ENCODE measurements at places on chromosomes 1 and 21.

- DNase-seq: no peak
Measured at GRCh38 chr1:77803371-77803770, 23.9 kb downstream of the MIGA1 start.

GRCh38 chr1:204147406-204148383, 4.1 kb downstream of the ETNK2 start:
- no peak for DNase-seq

- peak; percentile 59 for DNase-seq
Measured at GRCh38 chr1:200376528-200376927, 33.3 kb downstream of the ZNF281 start.

GRCh38 chr1:31552489-31552888, 23.8 kb upstream of the TINAGL1 start:
- DNase-seq: no peak

GRCh38 chr1:235277709-235278108, 50.3 kb downstream of the ARID4B start:
- no peak for DNase-seq

GRCh38 chr1:63935553-63935952, 161.7 kb downstream of the ROR1 start:
- no peak for DNase-seq

GRCh38 chr1:60833173-60833572, 249.2 kb upstream of the NFIA start:
- DNase-seq: no peak

DNA sequence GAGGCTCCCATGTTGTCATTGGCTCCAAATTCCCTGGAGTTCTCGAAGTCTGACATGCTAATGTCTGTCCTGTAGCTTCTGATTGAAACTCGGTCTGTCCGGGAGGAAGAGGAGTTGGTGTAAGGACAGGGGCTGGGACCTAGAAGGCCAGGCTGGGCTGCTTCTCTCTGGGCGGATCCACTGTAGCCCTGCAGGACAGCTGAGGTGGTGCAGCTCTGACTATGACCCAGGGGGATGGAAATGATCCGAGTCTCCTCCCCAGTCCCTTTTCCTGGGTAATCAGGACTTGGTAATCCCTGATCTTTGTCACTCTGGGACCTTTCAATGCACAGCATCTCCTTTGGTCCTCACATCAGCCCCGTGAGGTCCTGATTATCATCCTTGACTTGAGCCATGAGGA, 10.0 kb upstream of the FCMR start:
- no peak for DNase-seq

DNA sequence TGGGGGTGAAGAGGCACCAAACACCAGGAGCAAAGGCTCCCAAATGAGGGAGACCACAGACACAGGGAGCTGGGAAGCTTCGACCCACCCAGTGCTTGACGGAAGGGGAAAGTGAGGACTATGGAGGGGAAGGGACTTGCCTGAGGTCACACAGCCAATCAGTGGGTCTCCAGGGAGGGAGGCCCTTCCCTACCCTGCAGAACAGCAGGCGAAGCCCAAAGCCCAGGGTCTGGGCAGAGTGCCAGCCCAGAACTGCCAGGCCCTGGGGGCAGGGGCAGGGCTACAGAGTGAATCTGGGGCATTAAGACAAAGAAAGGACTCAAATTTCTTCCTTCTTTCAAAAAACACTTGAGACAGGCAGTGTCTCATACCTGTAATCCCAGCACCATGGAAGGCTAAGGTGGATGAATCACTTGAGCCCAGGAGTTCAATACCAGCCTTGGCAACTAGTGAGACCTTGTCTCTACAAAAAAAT, 45.5 kb upstream of the ECE1 start:
- DNase-seq: peak; percentile 51

DNA sequence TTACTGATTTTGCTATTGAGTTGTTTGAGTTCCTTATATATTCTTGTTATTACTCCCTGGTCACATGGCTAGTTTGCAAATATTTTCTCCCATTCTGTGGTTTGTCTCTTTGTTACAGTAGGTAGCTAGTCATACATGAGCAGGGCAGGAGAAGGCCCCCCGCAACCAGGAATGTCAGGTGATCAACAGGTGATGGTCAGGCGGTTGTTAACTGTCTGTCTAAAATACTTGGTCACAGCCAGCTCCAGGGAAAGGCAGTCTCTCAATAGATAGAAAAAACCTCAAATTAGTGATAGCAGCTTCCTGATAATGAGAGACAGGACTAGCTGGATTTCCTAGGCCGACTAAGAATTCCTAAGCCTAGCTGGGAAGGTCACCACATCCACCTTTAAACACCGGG, 217.9 kb downstream of the RHOU start:
- no peak for DNase-seq

GRCh38 chr21:32867597-32867996, 96.0 kb upstream of the PAXBP1 start:
- no peak for DNase-seq

DNA sequence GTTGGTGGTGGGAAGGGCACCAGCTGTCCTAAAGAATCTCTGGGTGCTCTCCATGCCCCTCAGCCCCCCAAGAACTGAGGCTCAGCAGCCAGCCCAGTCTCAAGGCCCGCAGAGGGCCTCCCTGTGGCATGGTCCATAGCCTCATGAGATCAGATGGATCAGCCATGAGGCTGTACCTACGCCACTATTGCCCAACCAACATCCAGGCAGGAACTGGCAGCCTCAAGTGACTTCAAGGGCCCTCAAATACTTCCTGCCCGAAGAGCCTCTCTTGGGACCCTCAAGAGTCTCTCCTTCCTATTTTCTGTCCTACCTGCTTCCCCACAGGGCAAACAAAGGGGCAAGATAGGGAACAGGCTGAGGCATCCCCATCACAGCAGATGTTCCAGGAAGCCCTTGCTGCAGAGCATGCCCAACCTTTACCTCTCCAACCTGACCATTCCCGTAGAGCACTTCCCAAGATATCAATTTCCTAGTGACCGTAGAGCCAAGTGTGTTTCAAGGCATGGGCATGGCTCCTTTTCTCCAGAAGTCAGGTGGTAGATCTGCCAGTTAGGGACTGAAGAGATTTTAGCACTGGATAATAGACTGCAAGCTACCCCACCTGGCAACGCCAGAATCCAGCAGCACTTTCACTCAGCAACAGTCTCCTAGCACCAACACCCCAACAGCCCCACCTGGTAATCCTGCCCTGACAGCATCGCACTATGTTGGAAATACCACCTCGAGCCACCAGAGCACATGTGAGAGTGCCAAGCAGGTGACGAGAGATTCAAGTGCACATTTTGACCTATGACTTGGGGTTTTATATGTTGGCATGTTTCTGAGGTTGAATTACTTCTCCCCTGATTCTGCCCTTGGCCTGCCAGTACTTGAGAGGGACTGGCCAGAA, 13.7 kb upstream of the MFSD2A start:
- DNase-seq: no peak

GRCh38 chr1:234665975-234666605, 56.1 kb upstream of the IRF2BP2 start:
- DNase-seq: no peak

DNA sequence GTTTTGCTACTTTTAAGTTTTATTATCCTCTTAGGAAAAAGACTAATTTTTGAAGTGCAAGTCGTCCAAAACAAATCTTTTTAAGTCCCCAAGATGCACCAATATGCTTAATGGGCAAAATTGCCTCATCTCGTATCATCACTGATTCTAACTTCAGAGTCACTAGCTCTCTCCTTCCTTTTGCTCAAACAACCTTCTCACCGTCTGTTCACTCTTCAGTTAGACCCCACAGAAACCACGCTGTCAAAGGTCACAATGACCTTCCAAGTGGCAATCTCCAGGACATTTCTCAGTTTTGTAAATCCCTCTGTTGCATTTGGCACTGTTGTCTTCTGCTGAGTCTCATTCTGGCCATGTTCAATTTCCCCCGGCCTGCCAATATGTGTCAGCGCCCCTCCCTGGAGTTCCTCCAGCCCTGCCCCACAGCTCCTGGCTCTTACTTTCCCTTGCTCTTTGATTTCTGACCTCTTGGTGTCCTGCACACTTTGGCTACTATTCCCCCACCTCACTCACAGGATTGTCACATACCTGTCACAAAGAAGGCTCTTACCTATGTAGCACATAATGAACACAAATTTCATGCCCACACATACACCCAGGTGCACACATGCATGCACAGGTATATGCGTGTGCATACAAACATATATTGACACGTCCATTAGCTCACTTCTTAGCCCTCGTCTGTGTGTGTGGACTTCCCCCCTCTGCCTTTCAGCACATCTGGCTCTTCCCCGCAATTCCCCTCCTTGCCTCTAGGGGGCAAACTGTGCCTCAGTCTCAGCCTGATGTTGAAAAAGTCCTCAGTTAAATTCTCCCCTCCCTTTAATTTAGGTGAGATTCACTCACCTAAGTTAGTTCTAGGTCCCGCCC, 354.0 kb upstream of the DUSP10 start:
- DNase-seq: no peak

DNA sequence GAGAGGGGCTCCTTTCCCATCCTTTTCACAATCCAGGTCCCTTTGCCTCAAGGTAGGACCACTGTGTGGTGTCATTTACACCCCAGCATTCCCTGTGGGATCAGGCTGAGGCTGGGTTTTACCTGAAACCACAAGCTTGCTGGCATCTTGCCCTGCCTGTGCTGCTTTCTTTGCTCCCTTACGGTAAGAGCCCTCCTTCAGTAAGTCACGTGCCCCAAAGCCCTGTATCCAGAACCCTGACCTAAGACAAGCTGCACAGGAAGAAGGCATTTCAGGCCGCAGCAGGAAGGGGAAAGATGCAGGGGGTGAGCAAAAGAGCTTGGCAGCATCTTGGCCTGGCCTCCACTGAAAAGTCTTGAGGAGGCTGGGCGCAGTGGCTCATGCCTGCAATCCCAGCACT, 58.4 kb downstream of the KLHDC7A start:
- no peak for DNase-seq

GRCh38 chr1:102529446-102529845, 532.7 kb upstream of the OLFM3 start:
- DNase-seq: no peak

- DNase-seq: peak; percentile 20
Measured at GRCh38 chr1:88731475-88732269, 47.6 kb downstream of the PKN2 start.

GRCh38 chr1:88998716-88999115, 6.3 kb upstream of the KYAT3 start:
- DNase-seq: no peak

DNA sequence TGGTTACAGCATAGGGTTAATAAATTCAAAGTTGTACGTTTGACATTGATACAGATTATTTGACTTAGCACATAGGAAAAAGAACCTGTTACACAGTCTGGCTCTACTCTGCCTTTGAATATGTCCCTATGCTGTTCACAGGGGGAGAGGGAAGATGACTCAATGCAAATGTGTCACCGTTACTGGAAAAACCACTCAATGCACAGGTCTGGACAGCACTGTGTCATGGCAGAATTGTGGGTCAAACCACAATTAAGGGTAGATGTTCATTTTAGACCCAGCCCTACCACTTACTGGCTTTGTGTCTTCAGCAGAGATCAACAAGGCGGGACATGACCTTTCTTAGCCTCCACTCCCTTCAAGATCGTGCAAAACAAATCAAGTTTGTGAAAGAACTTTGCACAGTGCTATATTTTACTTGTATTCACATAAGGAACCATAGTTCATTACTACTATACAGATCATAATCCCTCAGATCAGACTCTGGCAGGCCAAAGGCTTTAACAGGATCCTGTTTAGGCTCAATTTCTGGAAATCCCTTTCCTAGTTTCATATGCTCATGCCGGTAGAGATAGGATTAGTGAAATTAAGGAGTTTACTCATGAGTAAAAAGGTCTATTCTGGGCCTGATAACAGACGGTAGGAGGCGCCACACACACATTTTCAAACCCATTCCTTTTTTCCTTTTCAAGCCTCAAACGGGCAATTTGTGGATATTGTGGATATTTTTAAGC, 22.1 kb downstream of the EIF2D start:
- DNase-seq: no peak

DNA sequence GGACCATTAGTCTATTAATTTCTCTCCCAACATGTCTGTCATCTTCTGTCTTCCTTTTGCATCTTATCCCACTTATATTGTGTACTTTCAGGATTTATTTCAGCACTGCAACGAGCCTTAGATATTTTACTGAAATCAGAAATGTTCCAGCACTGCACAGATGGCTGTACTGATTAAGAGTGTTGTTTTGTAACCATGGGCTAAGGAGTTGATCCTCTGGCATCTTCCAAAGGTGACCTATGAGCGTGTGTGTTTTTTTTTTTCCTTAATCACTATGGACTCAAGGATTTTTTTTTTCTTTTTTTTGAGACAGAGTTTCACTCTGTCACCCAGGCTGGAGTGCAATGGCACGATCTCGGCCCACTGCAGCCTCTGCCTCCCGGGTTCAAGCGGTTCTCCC, 7.1 kb upstream of the DDX59 start:
- DNase-seq: no peak

DNA sequence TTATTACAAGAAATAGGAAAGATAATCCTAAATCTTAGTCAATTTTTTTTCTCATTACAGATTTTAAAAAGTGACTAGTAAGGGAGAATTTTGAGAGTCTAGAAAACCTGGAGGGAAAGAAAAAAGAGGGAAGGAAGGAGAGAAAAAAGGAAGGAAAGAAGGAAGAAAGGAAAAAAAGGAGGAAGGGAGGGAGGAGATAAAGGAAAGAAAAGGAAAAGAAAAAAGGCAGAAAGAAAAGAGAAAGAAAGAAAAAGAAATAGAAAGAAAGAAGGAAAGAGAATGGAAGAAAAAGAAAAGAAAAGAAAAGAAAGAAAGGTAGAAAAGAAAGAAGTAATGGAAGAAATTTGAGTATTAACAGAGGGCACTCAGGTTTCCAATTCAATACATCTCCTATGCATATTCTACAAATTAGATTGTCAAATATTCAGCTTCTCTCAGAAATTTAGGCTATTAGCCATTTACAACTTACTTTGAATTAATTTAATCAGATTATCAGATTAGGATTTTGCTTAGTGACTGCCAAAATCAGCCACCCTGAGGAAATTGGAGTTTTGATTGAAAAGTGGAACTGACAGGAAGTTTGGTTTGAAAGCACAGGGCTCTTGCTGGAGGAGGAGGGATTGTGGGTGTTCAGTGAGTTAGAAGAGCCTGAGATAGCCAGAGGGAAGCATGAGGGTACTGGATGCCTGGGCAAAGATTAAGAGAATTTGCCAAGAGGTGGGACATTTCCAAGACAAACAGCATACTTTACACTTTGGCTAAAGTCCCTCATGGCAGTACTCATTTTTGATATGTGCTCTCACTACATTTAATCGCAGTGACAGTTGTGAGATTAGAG, 677.8 kb downstream of the USP25 start:
- no peak for DNase-seq

GRCh38 chr1:205578780-205579571, 52.8 kb downstream of the ELK4 start:
- DNase-seq: no peak

GRCh38 chr1:4021136-4021973, 121.3 kb upstream of the C1orf174 start:
- no peak for DNase-seq

DNA sequence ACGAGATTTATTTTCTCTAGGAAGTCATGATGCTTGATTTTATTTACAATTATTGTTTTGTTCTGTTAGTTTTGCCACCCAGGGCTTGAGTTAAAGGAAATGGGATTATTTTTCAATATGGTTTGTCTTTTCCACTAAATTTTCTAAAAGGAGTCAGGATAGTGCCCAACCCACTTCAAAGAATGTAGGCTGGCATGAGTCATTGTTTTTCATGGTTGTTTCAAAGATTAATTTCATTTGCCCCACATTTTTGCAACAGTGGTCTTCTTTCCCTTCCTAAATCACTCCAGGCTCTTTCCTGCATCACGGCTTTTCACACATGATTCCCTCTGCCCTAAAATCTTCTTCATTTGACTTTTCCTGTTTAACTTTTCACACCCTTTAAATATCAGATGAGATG, 2.5 kb downstream of the SLAMF6 start:
- DNase-seq: no peak
